ENCODE measurements at places on chromosomes 2 and 18. TPM values are rescaled to one million over a fixed set of nuclear protein-coding genes. Genes with fewer than 3 reads are reported as not detected.

SCYGR4 gene
- not detected for polyA plus RNA-seq

CNTNAP5 gene
- polyA plus RNA-seq = not detected

MC5R gene
- polyA plus RNA-seq = not detected

NT5DC4 gene
- polyA plus RNA-seq = not detected

ALPP gene
- not detected for polyA plus RNA-seq

DCDC2C gene
- polyA plus RNA-seq = not detected

NAPG gene
- 17.6 TPM for polyA plus RNA-seq

SOS1 gene
- polyA plus RNA-seq = 6.7 TPM

IGFBP5 gene
- 162 TPM for polyA plus RNA-seq

LBH gene
- polyA plus RNA-seq = 12.4 TPM

CLIP4 gene
- 27.9 TPM for polyA plus RNA-seq

RAX gene
- polyA plus RNA-seq = not detected

LIMS2 gene
- 178 TPM for polyA plus RNA-seq

FOXI3 gene
- not detected for polyA plus RNA-seq

MYO3B gene
- not detected for polyA plus RNA-seq

SLC23A3 gene
- 0.59 TPM for polyA plus RNA-seq

RUFY4 gene
- not detected for polyA plus RNA-seq

ADAM23 gene
- 17.0 TPM for polyA plus RNA-seq

SP140 gene
- polyA plus RNA-seq = 0.36 TPM

DHRS9 gene
- 51.8 TPM for polyA plus RNA-seq

ANKRD53 gene
- 1.3 TPM for polyA plus RNA-seq

EGR4 gene
- 0.48 TPM for polyA plus RNA-seq

C1QL2 gene
- polyA plus RNA-seq = not detected

GAL3ST2 gene
- 0.09 TPM for polyA plus RNA-seq

ALKAL2 gene
- 0.72 TPM for polyA plus RNA-seq

TDRD15 gene
- not detected for polyA plus RNA-seq

GALNT1 gene
- 17.8 TPM for polyA plus RNA-seq

CTAGE1 gene
- 0.07 TPM for polyA plus RNA-seq

ERFE gene
- 0.16 TPM for polyA plus RNA-seq

SIX3 gene
- polyA plus RNA-seq = not detected

NFE2L2 gene
- 55.8 TPM for polyA plus RNA-seq

KLF7 gene
- 6.0 TPM for polyA plus RNA-seq

MITD1 gene
- polyA plus RNA-seq = 22.4 TPM

TCF4 gene
- 17.3 TPM for polyA plus RNA-seq

TXNDC2 gene
- polyA plus RNA-seq = not detected

CD8B2 gene
- polyA plus RNA-seq = not detected

TEX44 gene
- not detected for polyA plus RNA-seq

ALPG gene
- polyA plus RNA-seq = not detected

UGT1A3 gene
- not detected for polyA plus RNA-seq

PMAIP1 gene
- 0.18 TPM for polyA plus RNA-seq

CFC1 gene
- polyA plus RNA-seq = 0.25 TPM

MERTK gene
- 3.8 TPM for polyA plus RNA-seq

CABYR gene
- polyA plus RNA-seq = 0.25 TPM

MGAT4A gene
- polyA plus RNA-seq = 5.2 TPM

Data from right cardiac atrium (tissue), 5 donors.